Eye (tissue), 1 donor: ENCODE measurements at places on chromosomes 1 and 21.
A peak's percentile ranks its signal among the peaks of the same experiment; 100 is the strongest.

DNA sequence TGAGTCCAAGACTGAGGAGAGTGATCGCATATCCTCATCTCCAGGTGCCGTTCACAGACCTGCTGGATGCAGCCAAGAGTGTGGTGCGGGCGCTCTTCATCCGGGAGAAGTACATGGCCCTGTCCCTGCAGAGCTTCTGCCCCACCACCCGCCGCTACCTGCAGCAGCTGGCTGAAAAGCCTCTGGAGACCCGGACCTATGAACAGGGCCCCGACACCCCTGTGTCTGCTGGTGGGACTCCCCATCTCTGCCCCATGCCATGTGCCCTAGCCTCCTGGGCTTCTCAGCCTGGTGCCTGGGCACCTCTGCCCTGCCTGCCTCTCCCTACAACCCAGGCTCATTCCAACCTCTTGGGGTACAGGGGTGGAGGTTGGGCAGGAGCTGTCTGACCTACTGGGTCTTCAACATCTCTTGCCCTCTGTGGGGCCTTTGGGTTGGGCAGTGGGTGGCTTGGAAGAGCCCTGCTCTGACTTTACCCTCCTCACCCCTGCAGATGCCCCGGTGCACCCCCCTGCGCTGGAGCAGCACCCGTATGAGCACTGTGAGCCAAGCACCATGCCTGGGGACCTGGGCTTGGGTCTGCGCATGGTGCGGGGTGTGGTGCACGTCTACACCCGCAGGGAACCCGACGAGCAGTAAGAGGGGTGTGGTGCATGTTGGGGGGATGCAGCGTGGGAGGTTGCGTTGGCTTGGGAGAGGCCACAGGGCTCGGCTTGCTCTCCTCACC lies 7.2 kb downstream of the AMPD2 start:
- no peak for DNase-seq

GRCh38 chr1:161915051-161915503 lies 108.6 kb downstream of the OLFML2B start:
- DNase-seq = no peak

DNA sequence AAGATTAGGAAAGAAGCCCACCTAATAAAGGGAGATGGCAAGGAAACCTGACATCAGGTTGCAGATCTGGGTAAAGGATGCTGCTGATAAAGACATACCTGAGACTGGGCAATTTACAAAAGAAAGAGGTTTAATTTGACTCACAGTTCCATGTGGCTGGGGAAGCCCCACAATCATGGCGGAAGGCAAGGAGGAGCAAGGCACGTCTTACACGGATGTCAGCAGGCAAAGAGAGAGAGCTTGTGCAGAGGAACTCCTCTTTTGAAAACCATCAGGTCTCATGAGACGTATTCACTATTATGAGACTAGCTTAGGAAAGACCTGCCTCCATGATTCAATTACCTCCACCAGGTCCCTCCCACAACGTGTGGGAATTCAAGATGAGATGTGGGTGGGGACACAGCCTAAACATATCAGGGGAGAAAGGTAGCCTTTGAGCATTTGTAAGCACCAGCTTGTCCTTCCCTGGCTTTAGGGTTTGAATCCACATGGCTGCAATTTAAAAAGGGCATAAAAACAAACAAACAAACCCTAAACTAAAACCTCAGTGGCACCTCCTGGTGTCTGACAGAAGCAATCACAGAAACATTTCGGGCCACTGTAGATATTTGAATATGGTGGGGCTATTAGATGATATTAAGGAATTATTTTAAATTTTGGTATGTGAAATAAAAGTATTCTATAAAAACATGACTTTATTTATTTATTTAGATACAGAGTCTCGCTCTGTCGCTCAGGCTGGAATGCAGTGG lies 33.1 kb downstream of the SLC2A7 start:
- no peak for DNase-seq

GRCh38 chr21:37168666-37169065 lies 95.6 kb downstream of the TTC3 start:
- no peak for DNase-seq

DNA sequence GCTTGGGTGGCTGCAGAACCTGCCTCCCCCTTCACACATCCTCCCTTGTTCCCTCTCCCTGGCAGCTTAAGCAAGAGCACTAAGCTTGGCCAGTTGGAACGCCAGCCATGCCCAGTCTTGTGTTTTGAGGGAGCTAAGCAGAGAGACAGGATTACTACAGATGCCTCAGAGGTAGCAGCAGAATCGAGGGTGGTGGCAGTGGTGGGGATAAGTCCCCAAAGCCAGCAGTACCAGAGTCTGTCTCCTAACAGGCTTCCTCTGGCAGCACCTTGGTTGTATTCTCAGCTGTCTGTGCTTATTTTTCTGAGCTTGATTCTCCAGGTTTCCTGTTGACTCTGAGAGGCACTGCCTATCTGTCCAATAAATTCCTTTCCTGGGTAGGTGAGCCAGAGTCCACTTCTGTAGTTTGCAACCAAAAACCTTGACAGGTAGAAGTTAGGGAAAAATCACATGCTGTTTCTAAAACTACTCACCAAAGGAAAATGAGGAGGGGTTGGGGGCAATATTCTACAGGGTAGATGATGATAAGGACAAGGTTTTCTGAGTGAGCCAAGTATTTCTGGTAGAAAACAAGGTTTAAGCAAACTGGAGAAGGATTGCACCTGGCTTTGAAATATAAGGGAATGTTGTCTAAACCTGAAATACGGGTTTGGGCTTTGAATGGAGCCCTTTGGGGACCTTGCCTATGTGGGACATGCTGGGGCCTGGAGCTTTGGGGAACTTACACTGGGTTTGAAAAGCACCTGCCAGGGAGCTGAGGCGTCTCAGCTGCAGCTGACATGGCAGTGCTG lies 100.8 kb downstream of the PBX1 start:
- DNase-seq = no peak

DNA sequence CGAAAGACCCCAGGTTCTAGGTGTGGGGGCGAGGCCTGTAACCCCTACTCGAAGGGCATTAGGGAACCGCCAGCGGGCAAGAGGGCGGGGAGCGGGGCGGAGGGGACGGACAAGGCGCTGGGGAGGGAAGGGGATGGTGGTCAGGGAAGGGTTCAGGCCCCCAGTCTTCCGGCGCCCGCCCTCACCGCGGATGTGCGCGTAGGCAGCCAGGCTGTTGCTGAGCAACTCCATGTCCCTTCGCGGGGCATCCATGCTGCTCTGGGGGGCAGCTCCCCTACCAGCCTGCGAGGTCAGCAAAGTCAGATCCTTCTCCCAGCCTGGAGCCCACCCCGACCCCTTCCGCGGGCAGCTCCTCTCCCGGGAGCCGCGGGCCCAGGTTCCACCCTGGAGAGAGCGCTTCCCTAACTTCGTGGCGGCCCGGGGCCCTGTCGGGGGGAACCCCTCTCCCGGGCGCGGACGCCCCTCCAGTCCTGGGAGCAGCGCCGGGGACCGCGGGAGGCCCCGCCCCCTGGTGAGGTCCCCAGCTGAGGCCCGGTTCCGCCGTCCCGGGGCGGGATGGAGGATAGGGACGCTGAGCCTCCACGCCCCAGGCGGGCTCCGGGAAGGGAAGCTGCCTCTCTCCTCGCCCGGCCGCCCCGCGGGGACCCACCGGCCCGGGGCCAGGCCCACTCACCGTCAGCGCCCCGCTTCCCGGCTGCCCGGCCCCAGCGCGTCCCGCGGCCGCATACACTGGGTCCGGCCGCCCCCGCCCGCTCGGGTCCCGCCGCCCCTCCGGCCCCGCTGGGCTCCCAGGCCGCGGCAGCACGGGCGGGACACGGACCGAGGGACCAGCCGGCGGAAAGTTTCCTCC lies 434 bp downstream of the EVA1B start:
- DNase-seq = peak; percentile 76

DNA sequence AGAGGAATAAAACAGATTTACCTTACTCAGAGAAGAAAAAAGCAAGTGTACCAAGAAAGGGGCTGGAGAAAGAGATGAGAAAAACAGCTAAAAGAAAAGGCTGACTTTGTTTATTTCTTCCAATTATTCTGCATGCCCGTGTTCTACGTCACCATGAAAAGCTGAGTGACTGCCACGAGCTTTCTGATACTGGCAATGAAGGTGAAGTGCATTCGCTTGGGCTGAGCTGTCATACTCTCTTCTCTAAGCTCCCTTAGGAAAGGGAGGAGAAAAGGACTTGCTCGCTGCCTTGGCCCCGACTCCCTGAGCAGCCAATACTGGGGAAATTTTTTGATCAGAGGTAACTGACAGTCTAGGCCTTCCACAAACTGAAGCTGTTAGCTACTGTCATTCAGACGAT lies 105.4 kb downstream of the SMYD2 start:
- DNase-seq = no peak

- peak; percentile 71 for DNase-seq
Measured at GRCh38 chr1:231040019-231040799, at the start of gene FAM89A. Gene FAM89A (minus strand): TSS chr1:231040254. CDS start chr1:231040211, 43 bp downstream.

DNA sequence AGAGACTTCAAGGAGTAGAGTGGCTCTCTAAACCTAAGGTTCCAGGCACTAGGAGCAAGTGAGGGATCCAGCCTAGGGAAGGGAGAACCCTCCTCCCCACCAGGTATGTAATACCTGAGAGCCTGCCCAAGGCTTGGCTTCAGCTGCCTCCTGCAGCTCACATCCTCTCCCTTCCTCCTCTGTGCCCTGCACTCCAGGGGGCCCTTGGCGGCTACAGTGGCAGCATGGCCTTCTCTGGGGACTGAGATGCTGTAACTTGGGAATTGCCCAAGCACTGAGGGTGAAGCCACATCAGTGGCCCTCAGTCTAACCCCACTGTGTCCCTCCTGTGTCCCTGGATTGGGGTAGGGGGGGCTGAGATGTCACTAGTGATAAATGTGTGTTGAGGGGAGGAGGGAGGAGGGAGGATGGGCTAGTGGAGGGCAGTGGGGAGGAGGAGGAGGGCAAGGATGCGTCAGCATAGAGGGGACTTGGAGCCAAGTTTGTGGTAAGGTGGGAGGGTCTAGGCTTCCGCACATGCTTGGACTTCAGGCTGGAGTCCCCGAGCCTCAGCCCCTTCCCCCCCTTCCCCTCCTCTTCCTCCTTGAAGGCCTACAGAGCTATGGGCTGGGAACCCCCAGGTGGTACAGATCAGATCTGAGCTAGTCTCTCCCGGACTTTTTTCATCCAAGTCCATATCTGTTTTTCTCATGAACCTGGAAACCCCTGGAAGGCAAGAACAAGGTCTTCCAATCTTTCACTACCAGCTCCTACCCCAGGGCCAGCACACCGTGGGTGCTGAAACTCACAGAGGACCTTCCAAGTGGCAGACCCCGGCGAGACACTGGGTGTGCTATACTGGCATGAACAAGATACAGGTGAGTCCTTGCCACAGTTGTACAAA lies 17.5 kb downstream of the COL9A2 start:
- no peak for DNase-seq

- no peak for DNase-seq
Measured at GRCh38 chr1:66925944-66926343, 1.2 kb downstream of the MIER1 start.

- peak; percentile 87 for DNase-seq
Measured at GRCh38 chr1:41268154-41268770, 26.2 kb upstream of the SCMH1 start.

DNA sequence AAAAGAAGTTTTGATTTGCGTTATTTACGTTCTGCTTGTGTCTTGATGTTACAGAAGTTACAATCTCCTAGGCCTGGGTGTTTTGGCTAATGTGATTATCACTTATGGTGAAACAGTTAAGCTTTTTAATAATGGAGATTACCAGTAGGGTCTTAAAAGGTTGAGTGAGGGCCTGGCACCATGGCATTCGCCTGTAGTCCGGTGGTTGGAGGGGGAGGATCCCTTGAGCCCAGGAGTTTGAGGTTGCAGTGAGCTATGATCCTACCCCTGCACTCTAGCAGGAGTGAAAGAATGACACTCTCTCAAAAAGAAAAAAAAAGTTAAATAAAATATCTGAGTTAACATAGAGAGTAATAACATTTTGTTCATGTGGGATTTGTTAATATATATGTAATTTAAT lies 8.8 kb upstream of the SPEN start:
- DNase-seq = no peak

DNA sequence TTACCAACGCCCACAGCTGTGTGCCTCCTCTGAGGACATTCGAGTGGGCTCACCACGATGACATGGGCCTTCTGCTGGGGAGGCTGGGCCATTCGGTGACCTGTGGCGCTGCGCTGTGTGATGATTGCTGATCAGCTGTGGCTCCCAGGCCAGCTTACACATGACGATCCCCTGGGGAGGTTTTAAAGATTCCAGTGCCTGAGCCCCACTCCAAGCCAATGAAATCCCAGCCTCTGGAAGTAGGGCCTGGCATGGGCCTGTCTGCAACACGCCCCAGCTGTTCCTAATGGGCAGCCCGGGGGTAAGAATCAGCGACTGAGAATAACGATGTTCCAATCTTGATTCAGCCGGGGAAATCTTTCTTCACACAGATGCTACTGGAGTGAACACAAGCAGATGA lies 153.7 kb downstream of the KCNJ6 start:
- DNase-seq = peak; percentile 47

DNA sequence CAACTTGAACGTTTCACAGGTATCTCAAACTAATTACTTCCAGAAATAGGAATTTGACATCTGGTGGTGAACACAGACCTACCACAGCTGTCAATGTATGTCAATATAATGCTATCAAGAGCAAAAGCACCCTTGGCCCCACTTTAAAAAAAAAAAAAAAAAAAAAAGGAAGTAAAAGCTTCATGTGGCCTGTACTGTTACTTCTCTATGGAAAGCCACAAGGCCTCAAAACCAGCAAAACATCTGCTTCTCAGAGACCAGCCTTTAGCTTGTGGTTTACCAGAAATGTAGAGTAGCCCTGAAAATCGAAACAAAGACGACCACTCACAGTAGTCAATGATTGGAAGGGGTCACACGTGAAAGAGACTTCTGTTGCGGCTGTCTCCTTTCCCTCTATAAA lies 109.6 kb downstream of the SLC45A1 start:
- no peak for DNase-seq

DNA sequence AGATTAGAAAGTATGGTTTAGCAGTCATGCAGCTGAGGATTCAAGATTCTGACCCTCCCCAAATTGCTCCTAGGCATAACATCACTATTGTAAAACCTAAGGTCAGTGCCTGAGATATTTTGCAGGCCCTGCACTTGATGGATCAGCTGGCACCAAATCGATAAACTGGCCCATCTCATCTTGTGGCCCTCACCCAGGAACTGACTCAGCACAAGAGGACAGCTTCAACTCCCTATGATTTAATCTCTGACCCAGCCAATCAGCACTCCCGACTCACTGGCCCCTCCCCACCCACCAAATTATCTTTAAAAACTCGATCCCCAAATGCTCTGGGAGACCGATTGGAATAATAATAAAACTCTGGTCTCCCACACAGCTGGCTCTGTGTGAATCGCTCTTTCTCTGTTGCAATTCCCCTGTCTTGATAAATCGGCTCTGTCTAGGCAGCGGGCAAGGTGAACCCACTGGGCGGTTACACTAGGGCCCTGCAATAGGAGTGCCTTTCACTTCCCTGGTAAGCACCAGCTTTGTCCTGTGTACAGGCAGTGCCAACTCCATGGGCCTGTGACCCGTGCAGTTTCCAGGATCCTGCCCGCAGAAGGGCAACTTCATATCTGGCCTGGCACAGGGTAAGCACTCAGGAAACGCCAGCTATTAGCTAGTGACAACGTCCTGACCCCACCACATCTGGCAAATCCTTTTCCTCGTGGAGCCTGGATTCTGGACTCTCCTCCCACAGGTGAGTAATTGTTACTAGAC lies 28.7 kb upstream of the SLC2A5 start:
- no peak for DNase-seq
